ENCODE measurements at places on chromosomes 3 and 15. TPM values are rescaled to one million over a fixed set of nuclear protein-coding genes. Genes with fewer than 3 reads are reported as not detected.

RAB6B gene
- 2.7 TPM for total RNA-seq

GRCh38 chr15:96687388-96688107 is 357.0 kb downstream of the NR2F2 start:
- no peak overlapping the region for H3K4me3 ChIP-seq
- no peak overlapping the region for H3K27ac ChIP-seq
- H3K4me1 ChIP-seq = no peaks in the 10 kb centered on the region
- no peak for DNase-seq

GRCh38 chr3:196688349-196688748 is 23.7 kb downstream of the CEP19 start:
- H3K4me1 ChIP-seq = peaks cover 16% of the 10 kb centered on the region
- H3K4me3 ChIP-seq = no peak overlapping the region
- no peak for DNase-seq
- no peaks in the 10 kb centered on the region for H3K36me3 ChIP-seq
- H3K27me3 ChIP-seq = no peaks in the 10 kb centered on the region

- H3K36me3 ChIP-seq = no peaks in the 10 kb centered on the region
- H3K27ac ChIP-seq = no peak overlapping the region
- no peak overlapping the region for H3K4me3 ChIP-seq
- no peaks in the 10 kb centered on the region for H3K4me1 ChIP-seq
- no peak for DNase-seq
Measured at GRCh38 chr3:99191186-99191585, 289.7 kb upstream of the DCBLD2 start.

GRCh38 chr3:48014358-48014757 is 1.9 kb downstream of the MAP4 start:
- H3K27me3 ChIP-seq = no peaks in the 10 kb centered on the region
- no peak overlapping the region for H3K27ac ChIP-seq

- no peaks in the 10 kb centered on the region for H3K36me3 ChIP-seq
- no peak for DNase-seq
- H3K4me1 ChIP-seq = no peaks in the 10 kb centered on the region
- H3K27ac ChIP-seq = no peak overlapping the region
- H3K4me3 ChIP-seq = no peak overlapping the region
- H3K27me3 ChIP-seq = no peaks in the 10 kb centered on the region
Measured at GRCh38 chr3:117651246-117651645, 941.7 kb downstream of the TUSC7 start.

DNA sequence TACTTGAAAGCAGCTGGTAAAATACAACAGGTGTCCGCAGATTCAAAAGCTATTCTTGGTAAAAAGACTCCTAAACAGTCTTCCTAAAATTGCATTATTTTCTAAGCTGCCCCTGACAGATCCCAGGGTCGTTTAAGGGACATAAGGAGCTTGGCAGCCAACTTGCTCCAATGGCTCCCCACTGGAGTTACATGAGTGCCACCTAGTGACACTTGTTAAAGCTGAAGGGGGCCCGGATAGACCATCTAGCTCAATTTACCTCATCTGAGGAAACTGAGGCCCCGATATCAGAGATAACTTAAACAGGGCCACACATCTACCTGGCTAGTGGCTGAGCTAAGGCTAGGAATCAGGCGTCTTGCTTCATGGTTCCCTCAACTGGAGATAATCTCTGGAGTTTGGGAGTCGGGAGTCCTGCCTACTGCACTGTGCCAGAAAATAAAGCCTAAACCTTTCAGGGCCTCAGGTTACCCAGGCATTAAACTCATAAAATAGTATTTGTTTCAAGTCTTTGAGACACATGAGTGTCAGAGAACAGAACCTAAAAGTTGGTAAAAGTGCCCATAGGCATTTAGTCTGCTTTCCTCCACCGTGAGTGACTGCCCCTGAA is 6.5 kb upstream of the TBC1D23 start:
- no peak for DNase-seq
- H3K27me3 ChIP-seq = no peaks in the 10 kb centered on the region
- H3K4me1 ChIP-seq = no peaks in the 10 kb centered on the region
- no peaks in the 10 kb centered on the region for H3K36me3 ChIP-seq

GRCh38 chr3:149197669-149198068 is 24.0 kb downstream of the CP start:
- no peak overlapping the region for H3K27ac ChIP-seq
- no peaks in the 10 kb centered on the region for H3K36me3 ChIP-seq
- H3K4me3 ChIP-seq = no peak overlapping the region
- H3K27me3 ChIP-seq = peaks cover 4% of the 10 kb centered on the region
- H3K4me1 ChIP-seq = no peaks in the 10 kb centered on the region

- no peaks in the 10 kb centered on the region for H3K27me3 ChIP-seq
- peak; percentile 88 for DNase-seq
- no peaks in the 10 kb centered on the region for H3K36me3 ChIP-seq
- peaks cover 50% of the 10 kb centered on the region for H3K4me1 ChIP-seq
- no peak overlapping the region for H3K4me3 ChIP-seq
- H3K27ac ChIP-seq = peak overlapping the region; percentile 72
Measured at GRCh38 chr3:69082805-69083204, 1.9 kb upstream of the ARL6IP5 start.

All from natural killer cell (primary cell).